Activated T-cell treated with anti-CD3 and anti-CD28 coated beads, Interleukin-2, amount 50 U/mL, for 1 hour (primary cell): ENCODE measurements at places on chromosomes 7 and 10.

- DNase-seq, result no peak
These were observed 166.5 kb upstream of the RHEB start for GRCh38 chr7:151686016-151686766.

DNA sequence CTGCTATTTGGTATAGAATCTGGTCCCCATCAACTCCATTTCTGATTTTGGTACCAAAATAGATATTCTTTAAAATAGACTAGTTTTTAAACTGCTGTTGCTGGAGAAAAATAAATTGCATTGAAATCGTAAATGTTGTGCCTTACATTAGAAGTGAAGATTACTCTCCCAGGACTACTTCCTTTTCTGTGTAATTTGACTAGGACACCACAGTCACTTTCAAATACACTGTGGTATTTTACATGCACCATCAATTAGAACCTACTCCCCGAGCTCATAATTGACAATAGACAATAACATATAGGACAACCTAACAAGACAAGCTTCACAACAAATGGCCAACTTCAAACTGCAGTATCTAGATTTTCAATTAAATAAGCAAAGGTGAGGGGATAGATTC lies 211.5 kb downstream of the DGKB start:
- no peak for DNase-seq

- no peak for DNase-seq
These were observed 110.2 kb downstream of the COL13A1 start for GRCh38 chr10:69911613-69912528.

DNA sequence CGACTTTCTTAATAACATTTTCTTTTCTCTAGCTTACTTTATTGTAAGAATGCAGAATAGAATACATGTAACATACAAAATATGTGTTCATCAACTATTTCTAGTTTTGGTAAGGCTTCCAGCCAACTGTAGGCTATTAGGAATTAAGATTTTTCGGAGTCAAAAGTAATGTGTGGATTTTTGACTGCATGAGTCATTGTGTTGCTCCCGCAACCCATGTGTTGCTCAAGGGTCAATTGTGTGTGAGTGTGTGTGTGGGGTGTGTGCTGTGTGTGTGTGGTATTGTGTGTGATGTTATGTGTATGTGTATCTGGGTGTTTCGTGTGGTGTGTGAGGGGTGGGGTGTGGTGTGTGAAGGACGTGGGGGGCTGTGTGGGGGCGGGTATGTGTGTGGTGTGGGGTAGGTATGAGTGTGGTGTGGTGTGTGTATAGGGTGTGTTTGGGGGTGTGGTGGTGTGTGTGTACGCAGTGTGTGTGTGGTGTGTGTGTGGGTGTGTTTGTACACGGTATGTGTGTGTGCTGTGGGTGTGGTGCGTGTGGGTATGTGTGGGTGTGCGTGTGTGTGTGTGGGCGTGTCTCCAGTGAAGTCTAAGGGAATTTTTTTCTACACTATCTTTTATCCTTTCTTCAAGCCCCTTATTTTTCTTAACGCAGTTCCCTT lies 60.5 kb downstream of the RSU1 start:
- no peak for DNase-seq

GRCh38 chr10:8297107-8297506 lies 242.6 kb downstream of the GATA3 start:
- no peak for DNase-seq

- DNase-seq, result no peak
These were observed 62.9 kb downstream of the MGAM2 start for GRCh38 chr7:142174441-142174840.

DNA sequence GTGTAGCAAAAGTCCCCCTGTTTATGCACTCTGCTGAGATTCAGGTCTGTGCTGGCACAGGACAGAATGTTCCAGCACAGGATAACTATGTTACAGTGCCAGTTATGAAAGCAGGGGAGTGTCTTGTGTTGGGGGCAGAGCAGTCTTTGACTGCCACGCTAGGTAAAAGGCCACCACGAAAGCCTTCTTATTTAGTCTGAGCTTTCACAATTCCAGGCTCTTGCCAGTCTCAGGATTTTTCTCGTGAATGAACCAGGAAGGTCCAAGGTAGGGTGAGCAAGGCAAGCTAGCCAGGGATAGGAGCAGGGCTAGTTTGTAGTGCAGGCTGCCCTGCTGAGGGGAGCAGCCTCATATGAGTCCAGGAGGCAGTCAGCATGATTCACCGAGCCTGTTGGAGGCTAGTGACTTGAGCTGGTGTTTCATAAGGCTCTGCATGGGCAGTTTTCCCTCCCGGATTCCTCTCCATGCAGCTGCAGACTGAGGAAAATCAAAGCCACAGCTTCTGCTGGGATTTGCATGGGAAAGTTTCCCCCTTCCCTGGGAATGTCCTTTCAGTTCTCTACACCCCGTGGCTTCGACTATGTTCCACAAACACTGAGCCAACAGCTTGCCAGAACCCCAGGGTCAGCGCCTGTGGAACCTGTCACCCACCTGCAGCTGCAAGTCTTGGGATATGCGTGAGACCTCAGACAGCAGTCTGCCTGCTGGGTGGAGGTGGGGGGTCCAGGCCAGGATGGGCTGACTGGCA lies 112.3 kb downstream of the JCAD start:
- DNase-seq, result no peak

GRCh38 chr10:77422491-77423338 lies 214.9 kb downstream of the KCNMA1 start:
- DNase-seq, result no peak

DNA sequence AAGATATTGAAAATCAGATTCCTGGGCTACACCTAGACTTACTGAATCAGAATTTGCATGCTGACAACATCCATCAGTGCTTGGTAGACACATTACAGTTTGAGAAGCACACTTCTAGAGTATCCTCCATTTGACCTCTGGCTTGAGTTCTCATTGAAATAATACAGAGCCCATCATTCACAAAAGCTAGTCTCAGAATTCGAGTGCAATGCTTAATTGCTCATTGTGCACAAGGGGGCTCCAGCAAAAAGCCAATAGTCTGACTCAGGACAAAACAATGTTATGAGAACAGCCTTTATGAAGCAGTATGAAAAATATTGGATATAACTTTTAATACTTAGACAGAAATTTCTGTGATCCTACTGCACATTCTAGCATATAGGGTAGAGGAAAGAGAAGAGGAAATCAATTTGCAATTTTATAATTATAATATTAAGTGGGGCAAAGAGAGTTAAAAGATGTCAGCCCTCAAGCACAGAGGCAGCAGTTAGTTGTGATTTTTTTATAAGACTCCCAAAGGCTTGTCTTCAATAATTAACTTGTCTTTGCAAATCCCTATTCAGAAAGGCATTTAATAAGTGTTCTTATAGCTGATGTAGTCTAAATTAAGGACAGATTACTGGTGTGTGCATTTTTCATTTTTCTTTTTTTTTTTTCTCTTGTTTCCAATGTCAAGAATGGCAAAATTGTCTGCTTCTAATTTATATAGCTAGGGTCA lies 105.8 kb upstream of the ANK3 start:
- DNase-seq, result no peak

GRCh38 chr7:72504061-72504706 lies 92.0 kb upstream of the CALN1 start:
- no peak for DNase-seq

- DNase-seq, result no peak
These were observed 36.6 kb downstream of the MAPK8 start for GRCh38 chr10:48343106-48343505.
